WTC11 (cell line): ENCODE measurements at places on chromosomes 13 and 19. TPM values are rescaled to one million over a fixed set of nuclear protein-coding genes. Genes with fewer than 3 reads are reported as not detected.

DNA sequence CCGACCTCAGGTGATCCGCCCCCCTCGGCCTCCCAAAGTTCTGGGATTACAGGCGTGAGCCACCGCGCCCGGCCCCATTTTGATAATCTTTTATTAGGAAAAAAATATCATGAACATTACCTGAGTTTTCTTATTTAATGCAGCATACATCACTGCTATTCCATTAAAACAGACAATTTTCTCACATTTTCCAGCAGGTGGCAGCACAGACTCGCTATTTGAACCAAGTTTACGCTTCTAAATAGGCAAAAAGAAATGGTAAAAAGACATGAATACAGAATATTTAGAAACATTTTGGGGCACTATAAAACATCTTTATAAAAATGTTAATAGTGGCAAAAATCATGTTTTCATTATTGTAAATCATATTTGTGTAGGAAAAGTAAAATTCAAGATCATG is 903.1 kb downstream of the SLITRK6 start:
- peak; percentile 47 for DNase-seq

- no peak for DNase-seq
Measured at GRCh38 chr13:20425819-20426219, 99.8 kb downstream of the CRYL1 start.

The SH2D3A gene
- total RNA-seq: 25.1 to 30.3 TPM (median 26.7 TPM) in 3 replicates

The CATSPERD gene
- 0.50 TPM in 1 of 3 replicates, not detected in the others for total RNA-seq

GRCh38 chr13:95842898-95843297 is 166.0 kb downstream of the DNAJC3 start:
- DNase-seq: no peak

The PRX gene
- 8.2 to 8.4 TPM (median 8.3 TPM) in 3 replicates for total RNA-seq

- no peak for DNase-seq
Measured at GRCh38 chr13:83215627-83216026, 666.6 kb downstream of the SLITRK1 start.

DNA sequence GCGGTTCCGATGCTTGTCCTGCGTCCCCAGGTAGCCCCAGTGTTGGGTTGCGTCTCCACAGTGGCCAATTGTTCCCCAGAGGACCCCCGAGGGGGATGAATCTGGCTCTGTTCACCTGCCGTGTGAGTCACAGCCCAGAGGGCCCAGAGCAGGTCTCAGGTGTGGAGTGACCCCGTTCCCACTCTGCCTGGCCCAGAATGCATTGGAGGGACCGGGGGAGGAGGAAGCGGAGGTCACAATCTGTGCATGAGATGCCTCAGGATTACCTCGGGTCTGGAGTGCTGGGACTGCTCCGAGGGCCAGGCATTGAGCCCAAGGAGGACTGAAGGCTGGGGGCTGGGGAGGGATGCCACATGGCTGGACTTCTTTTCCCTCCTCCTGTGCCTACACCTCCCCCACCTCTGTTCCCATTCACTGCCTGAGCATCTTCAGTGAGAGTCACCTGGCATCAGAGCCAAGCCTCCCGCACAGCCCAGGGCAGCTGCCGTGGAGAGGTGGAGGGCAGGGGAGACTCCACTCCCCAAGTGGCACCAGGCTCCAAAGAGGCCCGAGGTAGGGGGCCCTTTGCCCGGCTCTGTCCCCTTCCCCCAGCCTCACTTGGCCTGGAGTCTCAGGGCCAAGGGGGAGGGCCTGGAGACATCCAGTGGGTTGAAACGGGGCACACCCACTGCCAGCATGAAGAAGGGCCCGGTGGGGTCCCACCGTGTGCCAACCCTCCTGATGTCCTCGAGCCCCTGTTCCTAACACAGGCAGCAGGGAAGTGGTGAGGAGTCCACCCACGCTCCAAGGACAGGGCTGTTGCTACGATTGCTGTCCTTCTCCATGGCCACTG is 81.1 kb downstream of the CHST8 start:
- DNase-seq: no peak

DNA sequence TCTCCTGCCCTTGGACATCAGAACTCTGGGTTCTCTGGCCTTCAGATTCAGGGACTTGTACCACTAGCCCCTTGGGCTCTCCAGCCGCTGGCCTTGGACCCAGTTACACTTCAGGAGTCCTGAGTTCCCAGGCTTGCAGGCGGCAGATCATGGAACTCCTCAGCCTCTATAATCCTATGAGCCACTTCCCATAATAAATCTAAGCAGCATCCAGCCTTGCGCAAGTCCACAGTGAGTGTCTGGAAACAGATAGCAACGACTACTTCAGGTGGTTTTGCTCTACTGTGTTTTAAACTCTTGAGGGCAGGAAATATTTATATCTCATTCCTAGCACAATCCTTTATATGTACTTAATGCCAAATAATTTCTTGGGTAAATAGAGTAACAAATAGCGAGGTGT is 92.3 kb downstream of the COL4A1 start:
- no peak for DNase-seq

The S1PR5 gene
- total RNA-seq: 3.8 to 5.4 TPM (median 4.1 TPM) in 3 replicates

The MIDN gene
- total RNA-seq: 189 to 190 TPM (median 189 TPM) in 3 replicates

The BIVM gene
- 8.9 to 10.4 TPM (median 10.2 TPM) in 3 replicates for total RNA-seq

DNA sequence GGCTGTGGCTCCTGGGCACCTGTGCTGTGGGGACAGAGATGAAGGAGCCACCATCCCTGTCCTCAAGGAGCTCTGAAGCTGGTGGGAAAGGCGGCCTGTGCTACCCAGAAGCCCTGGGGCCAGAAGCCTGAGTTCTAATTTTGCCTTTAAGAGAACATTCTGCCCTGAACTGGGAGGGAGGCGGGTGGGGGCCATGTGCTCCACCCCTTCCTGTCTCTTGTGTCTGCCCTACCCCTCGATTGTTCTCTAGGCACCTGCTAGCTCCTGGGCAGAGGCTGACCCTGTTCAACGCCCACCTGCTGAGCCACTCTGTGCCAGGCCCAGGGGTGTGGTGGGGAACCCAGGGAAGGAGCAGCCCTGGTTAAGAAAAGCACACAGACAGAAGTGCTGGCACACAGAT is 5.9 kb downstream of the TRAPPC6A start:
- no peak for DNase-seq

GRCh38 chr19:48614436-48615230 is at the start of gene FAM83E:
Gene FAM83E (minus strand): TSS chr19:48615076. CDS start chr19:48613372, 1,704 bp downstream.
- peak; percentile 74 for DNase-seq

DNA sequence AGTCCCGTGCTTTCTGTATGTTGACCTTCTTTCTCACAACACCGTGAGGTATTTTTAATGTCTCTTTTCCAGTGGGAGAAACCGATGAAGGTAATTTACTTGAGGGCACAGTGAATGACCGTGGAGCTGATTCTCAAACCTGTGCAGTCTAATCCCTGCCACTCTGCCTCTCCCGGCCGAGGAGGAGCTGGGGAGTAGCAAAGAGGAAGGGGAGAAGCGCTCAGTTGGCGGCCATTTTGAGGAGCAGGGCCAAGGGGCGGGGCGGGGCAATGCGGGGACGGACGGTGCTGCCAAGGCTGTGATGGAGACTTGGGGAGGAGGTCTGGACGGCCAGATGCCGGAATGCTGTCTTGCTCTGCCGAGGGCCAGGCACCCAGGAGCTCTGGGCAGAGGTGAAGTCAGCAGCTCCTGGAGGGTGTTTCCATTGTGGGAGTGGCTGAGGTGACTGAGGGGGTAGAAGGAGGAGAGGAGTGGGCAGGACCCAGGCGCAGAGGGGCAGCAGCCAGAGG is 12.4 kb upstream of the RANBP3 start:
- DNase-seq: peak; percentile 44

GRCh38 chr19:20612711-20613316 is 47.2 kb upstream of the ZNF737 start:
- DNase-seq: no peak

DNA sequence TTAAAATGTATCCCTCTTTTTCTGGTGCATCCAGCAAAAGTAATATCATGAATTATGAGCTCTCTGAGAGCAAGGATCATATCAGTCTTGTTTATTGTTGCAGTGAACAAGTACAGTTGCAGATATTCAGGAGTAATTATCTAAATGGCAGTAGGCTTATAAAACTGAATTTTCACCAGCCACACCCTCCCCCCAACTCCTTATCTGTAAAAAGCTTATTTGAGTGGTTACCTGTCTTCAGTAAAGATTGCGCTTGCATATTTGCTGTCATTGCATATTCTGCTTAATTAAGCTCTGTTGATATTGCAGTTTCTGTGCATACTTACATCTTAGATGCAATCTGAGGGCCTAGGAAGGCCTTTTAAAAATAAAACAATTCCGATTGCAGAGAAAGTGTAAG is 87.3 kb downstream of the DNAJC15 start:
- no peak for DNase-seq

DNA sequence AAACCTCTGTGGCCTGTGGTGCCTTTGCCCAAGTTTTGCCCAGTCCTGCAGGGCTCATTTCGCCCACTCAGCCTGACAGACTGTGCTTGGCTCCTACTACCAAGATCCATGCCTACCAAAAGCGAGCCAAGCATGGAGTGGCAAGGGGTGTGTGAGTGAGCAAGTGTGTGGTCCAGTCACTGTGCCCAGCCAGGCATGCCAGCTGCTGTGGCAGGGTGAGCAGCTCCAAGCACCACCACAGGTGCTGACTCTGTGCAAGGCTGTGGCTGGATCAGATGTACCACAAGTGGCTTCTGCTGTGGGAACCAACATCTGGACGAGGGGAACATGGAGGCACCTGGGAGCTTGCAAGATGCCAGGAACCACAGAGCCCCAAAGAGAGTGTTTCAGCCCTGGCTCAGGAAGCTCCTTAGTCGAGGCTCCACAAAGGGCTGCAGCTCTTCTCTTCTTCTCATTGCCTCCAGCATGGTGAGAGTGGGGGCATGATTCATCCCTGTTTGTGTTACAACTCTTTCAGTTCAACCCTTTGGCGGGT is 1564.2 kb upstream of the MIR17HG start:
- no peak for DNase-seq

The NR1H2 gene
- 40.5 to 45.8 TPM (median 41.0 TPM) in 3 replicates for total RNA-seq

The BEST2 gene
- 3.3 to 4.7 TPM (median 4.1 TPM) in 3 replicates for total RNA-seq

GRCh38 chr13:66995203-66995611 is 234.9 kb downstream of the PCDH9 start:
- no peak for DNase-seq
